ENCODE measurements at places on chromosomes 1 and 21. TPM values are rescaled to one million over a fixed set of nuclear protein-coding genes. Genes with fewer than 3 reads are reported as not detected.

ZNF648 gene
- not detected for total RNA-seq

OR10K1 gene
- not detected for total RNA-seq

OR2T33 gene
- total RNA-seq, result not detected

IQGAP3 gene
- 83.3 TPM for total RNA-seq

LMOD1 gene
- 19.4 TPM for total RNA-seq

RIPPLY3 gene
- not detected for total RNA-seq

TSPEAR gene
- not detected for total RNA-seq

CFHR1 gene
- 0.25 TPM for total RNA-seq

IL24 gene
- 2.9 TPM for total RNA-seq

SLC30A10 gene
- not detected for total RNA-seq

GJA8 gene
- total RNA-seq, result not detected

AMY1C gene
- not detected for total RNA-seq

KCNK1 gene
- 32.8 TPM for total RNA-seq

TTC22 gene
- not detected for total RNA-seq

SPATA46 gene
- not detected for total RNA-seq

COL6A2 gene
- total RNA-seq, result 1,320 TPM

KCND3 gene
- 0.25 TPM for total RNA-seq

OR2T29 gene
- total RNA-seq, result not detected

S100A10 gene
- total RNA-seq, result 60.1 TPM

BRDT gene
- not detected for total RNA-seq

LCE1C gene
- not detected for total RNA-seq

CNTN2 gene
- total RNA-seq, result not detected
